Islet precursor cell (in vitro differentiated cells): ENCODE measurements at places on chromosomes 12 and 14.

DNA sequence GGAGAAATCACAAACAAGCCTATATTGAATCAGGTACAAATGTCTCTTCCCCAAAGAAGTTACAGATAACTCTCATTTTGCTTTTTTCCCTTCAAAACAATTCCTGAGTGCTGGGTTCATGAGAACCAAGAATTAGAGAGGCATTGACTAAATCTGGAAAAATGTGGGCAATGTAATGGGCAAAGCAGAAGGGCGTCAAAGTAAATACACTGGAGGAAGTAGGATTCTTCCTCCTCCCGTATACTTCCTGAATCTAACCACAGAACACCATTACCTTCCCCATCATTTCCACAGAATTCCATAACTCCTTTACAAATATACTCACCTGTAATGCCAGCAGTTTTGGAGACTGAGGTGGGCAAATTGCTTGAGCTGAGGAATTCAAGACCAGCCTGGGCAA is 3.0 kb upstream of the RBMS2 start:
- no peak for DNase-seq

- DNase-seq: no peak
These were observed 87.6 kb downstream of the SLC15A5 start for GRCh38 chr12:16189849-16190248.

DNA sequence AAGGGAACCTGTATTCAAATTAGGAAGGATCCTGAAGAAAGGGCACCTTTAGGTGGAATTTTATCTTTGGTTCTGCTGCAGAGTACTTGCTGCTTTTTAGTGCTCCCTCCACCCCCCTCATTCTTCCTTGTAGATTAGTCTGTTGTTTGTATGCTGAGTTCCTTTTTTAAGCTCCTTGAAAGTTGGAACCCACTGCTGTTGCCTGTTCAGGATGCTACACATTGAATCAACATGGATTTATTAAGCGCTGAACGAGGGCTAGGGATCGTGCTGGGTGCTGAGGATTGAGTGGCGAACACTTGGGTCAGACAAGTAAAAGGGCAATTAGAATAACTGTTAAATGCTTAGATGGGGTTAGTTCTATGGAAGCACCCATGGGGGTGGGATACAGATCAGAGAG is 884 bp upstream of the AMN1 start:
- DNase-seq: no peak

GRCh38 chr14:89206389-89207031 is 210.5 kb downstream of the FOXN3 start:
- DNase-seq: no peak

GRCh38 chr12:102962532-102962931 is 5.1 kb downstream of the ASCL1 start:
- peak; percentile 49 for DNase-seq
